ENCODE measurements at places on chromosomes 16 and 17.

GRCh38 chr16:70788668-70789594, 12.0 kb downstream of the VAC14 start:
- peak; percentile 52 for DNase-seq

DNA sequence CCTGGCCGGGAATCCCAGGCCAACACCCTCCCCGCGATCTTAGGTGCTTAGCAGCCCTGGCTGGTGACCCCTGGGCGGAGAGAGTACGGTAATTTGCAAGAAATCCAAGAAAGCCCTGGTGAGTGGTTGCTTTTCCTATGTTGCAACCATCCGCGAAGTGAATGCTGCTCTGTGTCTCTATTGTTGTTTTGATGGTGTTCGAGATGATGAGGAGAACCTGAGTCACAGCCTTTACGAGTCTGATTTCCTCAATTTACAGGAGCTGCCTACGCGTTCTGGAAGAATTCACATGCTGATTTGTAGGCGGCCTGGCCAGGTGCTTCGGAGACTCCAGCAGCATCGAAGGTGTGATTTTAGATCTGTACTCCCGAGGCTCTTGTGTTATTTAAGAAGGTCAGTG, 63.3 kb downstream of the TMEM235 start:
- DNase-seq = no peak

DNA sequence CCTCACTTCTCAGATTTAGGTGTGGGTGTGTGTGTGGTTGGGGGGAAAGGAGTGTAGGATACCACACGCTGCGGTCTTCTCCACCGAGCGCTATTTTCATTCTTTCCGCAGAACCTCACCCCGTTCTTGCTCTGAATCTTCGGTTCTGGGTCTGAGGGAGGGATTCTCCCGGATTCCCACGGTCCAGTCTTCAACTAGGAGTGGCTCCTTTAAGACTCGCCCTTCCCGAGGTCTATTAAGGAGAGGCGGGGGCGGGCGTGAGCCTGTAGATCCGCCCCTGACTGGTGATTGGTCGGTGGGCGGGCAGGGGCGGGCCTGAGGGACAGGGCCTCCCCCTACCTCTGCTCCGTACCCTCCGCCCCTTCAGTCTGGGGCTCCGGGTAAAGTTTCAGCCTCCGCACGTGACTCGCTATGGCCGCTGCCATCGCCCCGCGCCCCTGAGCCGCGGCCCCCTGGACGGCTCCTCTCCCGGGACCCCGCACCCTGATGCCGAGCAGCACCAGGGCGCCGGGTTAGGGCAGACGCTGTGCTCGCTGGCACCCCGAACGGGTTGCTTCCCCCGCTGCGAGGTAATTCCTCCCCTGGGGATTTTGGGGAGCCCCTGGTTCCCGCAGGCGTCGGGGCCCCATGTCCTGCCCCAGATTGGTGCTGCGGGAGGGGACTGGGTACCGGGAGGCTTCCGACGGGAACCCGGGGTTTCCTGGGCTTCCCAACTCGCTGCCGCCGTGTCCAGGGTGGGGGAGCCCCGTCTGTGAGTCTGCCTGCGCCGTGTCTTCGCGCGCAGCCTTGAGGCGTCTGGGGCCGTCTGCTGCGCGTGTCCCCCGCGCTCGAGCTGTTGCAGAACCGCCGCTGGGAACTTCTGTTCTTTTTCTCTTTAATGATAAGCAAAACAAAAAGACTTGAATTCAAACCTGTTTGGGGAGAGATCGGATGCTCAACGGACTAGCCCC, 9.2 kb downstream of the RARA start:
- DNase-seq = peak; percentile 97

DNA sequence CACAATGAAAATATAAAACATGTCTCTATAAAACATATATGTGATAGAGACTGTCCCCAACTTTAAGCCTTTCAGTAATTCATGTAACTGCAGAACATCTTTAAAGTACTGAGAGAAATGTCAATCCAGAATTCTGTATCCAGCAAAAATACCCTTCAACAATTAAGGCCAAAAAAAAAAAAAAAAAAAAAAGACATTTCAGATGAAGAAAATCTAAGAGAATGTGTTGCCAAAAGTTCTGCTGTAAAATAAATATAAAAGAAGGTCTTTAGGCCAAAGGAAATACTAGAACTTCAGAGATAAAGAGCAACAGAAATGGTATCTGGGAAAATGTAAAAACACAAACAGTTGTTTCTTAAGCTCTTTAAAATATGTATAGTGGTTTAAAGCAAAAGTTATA, 17.3 kb downstream of the BPTF start:
- DNase-seq = no peak

DNA sequence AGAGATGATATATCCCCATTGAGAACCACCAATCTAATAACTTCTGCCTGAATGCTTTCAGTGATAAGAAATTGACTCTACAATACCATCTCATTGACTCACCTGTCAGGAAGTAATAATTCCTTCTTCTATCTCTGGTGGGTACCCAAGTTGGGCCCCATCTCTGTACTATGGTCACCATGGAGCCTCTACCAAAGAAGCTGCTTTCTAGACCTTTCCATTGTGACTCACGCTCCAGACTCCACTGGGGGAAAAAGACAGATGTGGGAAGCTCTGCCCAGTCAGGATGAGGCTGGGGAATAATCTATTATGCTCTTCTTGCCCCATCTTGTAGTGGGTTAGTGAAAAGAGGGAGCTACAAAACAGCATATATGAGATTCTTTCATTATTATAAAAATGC, 100.4 kb downstream of the COPRS start:
- DNase-seq = no peak

- DNase-seq = no peak
These were observed 30.7 kb downstream of the YPEL2 start for GRCh38 chr17:59361916-59362810.

- DNase-seq = no peak
These were observed 94.7 kb downstream of the NOG start for GRCh38 chr17:56688151-56688550.

DNA sequence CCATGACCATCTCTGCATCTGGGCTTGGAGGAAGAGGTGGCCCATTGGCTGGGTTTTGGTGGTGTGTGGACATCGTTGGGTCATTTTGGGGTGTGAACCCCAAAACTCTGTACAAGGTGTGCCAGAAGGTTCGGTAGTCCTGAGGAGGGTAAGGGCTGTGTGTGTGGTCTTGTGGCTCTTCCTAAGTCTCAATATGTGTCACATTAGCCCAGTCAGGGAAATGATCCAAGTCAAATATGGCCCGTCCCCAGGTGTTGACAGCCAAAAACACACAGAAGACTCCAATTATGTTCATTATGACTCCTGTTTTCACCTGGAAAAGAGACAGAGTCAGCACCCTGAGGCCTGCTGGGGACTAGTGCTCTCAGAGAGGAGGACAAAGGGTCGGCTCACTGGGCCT, 27.1 kb downstream of the SLC13A5 start:
- DNase-seq = no peak

- no peak for DNase-seq
These were observed 9.4 kb downstream of the WNT3 start for GRCh38 chr17:46809110-46809571.

DNA sequence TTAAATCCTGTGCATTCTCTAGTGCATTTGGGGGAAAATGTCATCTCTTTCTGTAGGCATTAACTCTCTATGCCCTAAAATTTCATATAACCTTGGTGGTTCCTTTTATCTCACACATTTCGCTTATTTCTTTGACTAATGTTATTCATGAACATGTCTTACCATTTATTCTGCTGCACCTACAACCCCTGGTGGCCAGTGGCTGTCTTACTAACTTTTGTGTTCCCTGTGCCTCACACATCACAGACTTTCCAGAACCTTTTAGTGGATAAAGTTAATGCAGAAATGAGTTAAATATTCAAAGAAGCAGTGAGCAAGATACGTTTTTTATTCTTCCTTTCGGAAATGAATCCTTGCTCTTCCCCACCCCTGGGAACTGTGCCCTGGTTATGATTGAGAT, 111.9 kb downstream of the CDH13 start:
- no peak for DNase-seq

DNA sequence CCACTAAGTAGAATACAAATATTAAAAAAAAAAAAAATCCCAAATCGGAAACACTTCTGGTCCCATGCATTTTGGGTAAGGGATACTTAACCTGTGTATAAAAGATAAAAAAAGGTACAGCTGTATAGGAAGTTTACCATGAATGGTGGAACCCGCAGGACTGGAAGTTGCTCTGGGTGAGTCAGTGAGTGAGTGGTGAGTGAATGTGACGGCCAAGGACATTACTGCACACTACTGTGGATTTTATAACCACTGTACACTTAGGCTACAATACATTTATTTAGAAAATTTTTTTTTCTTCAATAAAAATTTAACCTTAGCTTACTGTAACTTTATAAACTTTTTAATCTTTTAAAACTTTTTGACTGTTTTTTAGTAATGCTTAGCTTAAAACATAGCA, 71.3 kb upstream of the BCAR1 start:
- DNase-seq = no peak

DNA sequence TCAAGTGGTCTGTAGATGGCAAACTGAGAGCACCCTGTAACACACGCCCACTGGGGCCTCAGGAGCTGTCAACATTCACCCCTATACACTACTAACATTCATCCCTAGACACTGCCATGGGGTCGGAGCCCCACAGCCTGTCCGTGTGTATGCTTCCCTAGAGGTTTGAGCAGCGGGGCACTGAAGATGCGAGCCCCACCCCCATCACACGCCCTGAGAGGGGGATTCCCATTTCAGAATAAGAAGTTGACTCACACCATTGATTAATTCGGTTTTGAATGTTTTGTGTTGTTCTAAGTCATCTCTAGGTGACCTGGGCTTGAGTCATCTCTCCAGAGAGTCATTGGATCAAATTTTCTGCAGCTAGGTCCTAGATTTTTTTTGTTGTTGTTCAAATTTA, 37.3 kb upstream of the MMD start:
- DNase-seq = no peak

DNA sequence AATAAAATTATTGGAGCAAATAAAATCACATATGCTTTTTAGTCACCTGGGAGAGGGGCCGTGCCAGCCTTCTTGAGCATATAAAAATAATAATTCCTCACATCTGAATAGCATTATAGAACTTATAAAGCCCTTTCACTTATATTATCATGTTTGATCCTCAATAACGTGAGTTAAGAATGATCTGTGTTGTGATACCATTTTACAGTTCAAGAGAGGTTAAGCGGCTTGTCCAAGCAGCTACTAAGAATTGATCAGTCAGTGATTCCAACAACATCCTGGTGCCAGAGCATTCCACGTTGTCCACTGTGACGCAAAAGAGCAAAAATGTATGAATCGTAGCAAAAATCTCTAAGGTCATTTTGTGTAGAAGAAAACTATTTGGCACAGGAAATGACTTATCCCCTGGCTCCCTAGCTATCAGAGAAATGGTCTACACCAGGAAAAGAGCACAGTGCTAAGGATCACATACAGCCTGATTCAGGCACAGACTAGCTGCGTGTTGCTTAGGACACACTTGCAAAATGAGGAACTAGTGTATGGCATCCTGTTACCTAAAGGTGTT, 33.0 kb downstream of the ANKFN1 start:
- no peak for DNase-seq

- DNase-seq = no peak
These were observed 241.7 kb downstream of the SEC14L1 start for GRCh38 chr17:77382356-77382911.

DNA sequence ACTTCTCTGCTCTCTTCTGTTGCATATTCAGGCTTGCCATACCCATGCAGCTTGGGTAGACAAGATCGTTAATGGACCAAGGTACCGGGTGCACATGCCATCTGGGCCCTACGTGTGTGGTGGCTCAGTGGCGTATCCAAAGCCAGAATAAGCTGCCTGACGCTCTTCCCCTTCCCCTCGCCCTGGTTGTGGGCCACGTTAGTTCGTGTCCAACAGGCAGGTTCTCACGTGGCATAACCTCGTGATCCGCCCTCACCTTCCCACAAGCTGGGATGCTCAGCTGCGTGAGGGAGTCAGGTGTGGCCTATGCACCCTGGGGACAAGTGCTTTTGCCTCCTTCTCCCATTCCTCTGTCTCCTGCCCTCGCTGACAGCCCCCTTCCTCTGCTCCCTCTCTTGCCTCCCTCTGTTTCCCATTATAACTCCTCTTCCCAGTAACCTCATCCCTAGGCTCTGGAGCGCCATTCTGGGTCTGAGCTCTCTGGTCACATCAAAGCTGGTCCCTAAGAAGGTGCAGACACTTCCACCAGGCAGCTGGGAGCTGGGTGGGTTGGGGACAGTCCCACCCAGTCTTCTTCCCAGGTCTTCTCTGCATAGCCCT, 77.6 kb downstream of the PLD6 start:
- DNase-seq = peak; percentile 40

- DNase-seq = no peak
These were observed 1.2 kb downstream of the USP43 start for GRCh38 chr17:9646546-9646885.

DNA sequence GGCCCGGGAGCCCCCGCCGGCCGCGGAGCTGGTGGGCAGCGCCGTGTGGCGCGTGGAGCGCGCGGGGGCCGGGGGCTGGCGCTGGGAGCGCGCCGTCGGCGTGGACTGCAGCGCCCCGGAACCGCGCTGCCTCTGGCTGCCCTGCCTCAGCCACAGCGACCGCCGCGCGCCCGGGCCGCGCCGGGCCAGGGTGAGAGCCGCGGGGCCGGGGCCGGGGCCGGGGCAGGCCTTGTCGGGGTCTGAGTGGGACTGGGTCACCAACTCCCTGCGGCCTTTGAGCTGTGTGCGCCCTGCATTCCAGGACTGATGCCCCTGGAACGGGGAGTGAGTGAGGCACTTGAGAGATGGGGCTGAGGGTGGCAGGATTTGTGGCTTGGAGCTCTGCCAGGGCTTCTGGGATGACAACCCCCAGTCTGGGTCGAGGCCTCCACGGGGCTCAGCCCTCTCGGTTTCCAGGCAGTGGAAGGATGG, 25.7 kb downstream of the ARHGAP23 start:
- DNase-seq = no peak

GRCh38 chr16:31007684-31008083, 2.8 kb downstream of the STX1B start:
- no peak for DNase-seq
